GM23248 (cell line): ENCODE measurements at places on chromosomes 1 and 21.

DNA sequence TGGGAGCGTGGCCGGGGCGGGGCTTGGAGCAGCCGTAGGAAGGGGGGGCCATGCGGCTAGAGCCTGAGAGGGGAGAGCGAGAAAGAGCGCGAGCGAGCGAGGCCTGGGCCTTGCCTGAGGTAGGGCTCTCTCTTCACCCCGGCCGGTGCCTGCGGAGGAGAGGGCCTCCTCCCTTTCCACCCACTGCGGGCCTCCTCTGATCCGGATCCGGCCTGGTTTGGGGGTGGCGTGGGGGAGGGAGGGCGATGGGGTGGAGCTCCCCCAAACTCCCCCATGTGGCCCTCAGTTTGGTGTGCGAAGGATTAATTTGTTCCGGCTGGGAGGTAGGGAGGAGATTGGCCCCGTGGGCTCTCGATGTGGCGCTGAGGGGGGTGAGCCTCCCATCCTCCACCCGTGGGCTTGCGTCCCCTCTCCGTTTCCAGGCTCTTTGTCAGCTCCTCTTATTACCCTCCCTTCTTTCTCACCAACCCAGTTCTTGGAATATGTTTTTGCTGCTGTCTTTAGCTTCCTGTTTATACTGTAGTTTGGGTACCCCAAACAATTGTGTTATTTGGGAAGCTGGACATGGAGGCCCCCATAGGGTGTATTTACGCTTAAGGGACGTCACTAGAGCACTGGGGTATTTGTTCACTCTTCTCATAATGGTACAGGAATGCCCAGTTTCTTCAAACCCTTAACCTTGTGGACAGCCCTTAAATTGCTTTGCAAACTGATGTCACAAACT is 685 bp downstream of the UBAP2L start:
- peaks cover 39% of the 10 kb centered on the region for H3K4me1 ChIP-seq
- H3K27ac ChIP-seq: peak overlapping the region; percentile 98
- H3K27me3 ChIP-seq: no peaks in the 10 kb centered on the region
- H3K36me3 ChIP-seq: peaks cover 20% of the 10 kb centered on the region
- peak; percentile 86 for DNase-seq
- H3K4me3 ChIP-seq: peak overlapping the region; percentile 99

DNA sequence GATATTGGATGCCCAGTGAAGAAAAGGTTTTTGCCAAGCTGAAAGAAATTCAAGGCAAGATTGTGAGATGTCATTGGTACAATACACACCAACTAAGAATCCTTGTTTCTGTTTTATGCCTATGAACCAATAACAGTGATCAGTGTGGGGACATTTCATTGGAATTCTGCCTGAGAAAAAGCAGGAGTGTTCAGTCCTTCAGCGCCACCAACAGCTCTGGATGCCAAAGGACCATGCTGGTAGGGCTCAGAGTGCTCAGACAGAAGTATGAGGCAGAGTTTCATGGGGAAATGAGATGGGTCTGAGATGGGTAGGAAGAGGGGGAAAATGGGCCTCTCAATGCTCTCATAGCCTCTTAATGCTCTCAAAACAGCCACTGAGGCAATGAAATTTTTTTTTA is 56.5 kb downstream of the GABPA start:
- no peak overlapping the region for H3K27ac ChIP-seq
- DNase-seq: no peak
- H3K4me3 ChIP-seq: no peak overlapping the region
- peaks cover 3% of the 10 kb centered on the region; the same call in 1 of the 2 replicates for H3K27me3 ChIP-seq
- no peaks in the 10 kb centered on the region for H3K36me3 ChIP-seq
- H3K4me1 ChIP-seq: peaks cover 7% of the 10 kb centered on the region; the same call in 1 of the 2 replicates

DNA sequence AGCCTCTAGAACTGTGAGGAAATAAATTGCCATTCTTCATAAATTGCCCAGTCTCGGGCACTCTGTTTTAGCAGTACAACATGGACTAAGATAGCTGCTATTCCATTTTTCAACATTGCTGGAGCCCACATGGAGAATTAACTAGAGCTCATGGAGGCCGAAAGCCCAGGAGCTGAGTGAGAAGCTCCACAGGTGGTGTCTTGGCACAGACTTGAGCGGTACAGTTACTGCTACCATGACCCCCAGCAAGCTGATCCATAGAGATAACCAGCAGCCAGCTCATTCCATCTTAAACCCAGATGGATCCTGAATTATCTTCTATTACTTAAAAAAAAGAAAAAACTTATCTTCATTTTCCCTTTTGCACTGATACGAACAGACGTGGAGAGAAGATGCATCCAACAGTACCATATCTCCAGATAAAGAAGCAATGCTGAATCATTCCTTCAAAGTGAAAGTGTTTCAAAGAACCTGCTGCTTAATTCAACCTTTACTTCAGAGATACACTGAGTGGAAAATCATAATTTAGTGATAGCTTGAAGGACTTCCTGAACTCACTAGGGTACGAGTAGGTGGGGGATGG is 115.1 kb downstream of the SETD4 start:
- no peak overlapping the region for H3K4me3 ChIP-seq
- H3K27ac ChIP-seq: no peak overlapping the region
- H3K36me3 ChIP-seq: no peaks in the 10 kb centered on the region
- no peak for DNase-seq
- H3K4me1 ChIP-seq: no peaks in the 10 kb centered on the region
- H3K27me3 ChIP-seq: no peaks in the 10 kb centered on the region

- no peak overlapping the region for H3K27ac ChIP-seq
- H3K27me3 ChIP-seq: peaks cover 7% of the 10 kb centered on the region
- peak; percentile 10 for DNase-seq
- no peaks in the 10 kb centered on the region for H3K36me3 ChIP-seq
- H3K4me3 ChIP-seq: no peak overlapping the region
These were observed 95.2 kb upstream of the ADAR start for GRCh38 chr1:154703170-154703569.

GRCh38 chr1:9438431-9439073 is 100.7 kb upstream of the SLC25A33 start:
- H3K4me1 ChIP-seq: peaks cover 16% of the 10 kb centered on the region
- H3K27me3 ChIP-seq: no peaks in the 10 kb centered on the region
- H3K4me3 ChIP-seq: peak overlapping the region; percentile 34; the same call in 1 of the 2 replicates
- peak overlapping the region; percentile 62 for H3K27ac ChIP-seq
- DNase-seq: peak; percentile 87
- H3K36me3 ChIP-seq: no peaks in the 10 kb centered on the region

- no peaks in the 10 kb centered on the region for H3K36me3 ChIP-seq
- DNase-seq: no peak
- H3K4me1 ChIP-seq: no peaks in the 10 kb centered on the region
- H3K27me3 ChIP-seq: no peaks in the 10 kb centered on the region
- no peak overlapping the region for H3K4me3 ChIP-seq
These were observed 107.1 kb downstream of the TAS1R2 start for GRCh38 chr1:18752409-18752808.

GRCh38 chr1:209409780-209410179 is 173.7 kb upstream of the CAMK1G start:
- no peaks in the 10 kb centered on the region for H3K27me3 ChIP-seq
- peak; percentile 75 for DNase-seq
- H3K36me3 ChIP-seq: no peaks in the 10 kb centered on the region

DNA sequence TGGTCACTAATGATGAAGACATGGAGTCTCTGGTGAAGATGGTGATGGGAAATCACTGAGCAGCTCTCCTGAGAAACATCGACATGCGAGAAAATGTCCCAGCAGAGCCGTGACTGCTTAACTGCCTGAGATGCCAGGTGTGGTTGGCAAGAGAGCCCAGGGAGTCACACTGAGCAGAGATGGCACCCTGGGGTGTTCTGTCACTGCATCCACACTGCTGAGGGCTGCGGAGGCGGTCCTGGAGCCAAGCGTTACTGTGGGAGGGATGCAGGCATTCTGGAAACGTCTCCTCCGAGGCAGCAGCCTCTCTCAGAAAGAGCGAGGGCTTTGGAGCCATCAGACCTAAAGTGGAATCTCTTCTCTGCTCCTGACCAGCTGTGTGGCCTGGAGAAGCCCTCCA is 57.2 kb downstream of the EPHB2 start:
- H3K36me3 ChIP-seq: no peaks in the 10 kb centered on the region
- H3K4me1 ChIP-seq: no peaks in the 10 kb centered on the region
- H3K27ac ChIP-seq: no peak overlapping the region
- no peaks in the 10 kb centered on the region for H3K27me3 ChIP-seq

DNA sequence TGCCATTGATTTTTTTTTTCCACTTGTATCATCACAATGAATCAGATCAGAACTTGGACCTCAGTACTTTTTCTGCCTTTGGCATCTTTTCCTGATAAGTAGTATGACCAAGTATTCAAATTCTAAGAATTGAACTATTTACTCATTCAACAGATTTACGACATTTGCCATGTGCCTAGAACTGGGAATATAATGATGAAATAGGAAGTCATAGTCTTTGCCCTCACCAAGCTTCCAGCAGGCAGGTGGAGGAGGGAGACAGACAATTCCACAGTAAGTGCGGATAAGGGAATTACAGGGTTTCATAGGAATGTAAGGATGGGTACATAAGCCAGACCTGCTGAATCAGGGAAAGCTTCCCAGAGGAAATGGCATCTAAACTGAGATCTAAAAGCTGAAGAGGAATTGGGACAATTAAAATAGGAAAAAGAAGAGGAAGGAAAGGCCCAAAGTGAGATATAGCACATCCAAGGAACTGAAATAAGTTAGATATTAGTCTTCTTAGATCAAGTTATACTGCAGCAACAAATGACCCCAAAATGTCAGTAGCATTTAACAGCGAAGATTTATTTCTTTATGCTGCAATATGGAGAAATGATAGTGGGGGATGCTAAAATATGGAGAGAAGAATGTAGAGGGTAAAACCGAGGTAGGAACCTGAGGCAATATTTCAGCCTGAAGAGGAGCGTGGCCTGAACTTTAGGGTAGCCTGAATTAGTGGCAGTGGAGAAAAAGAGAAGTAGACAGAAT is 5.3 kb upstream of the DDX59 start:
- H3K4me1 ChIP-seq: peaks cover 20% of the 10 kb centered on the region
- H3K4me3 ChIP-seq: no peak overlapping the region
- peak; percentile 21 for DNase-seq
- no peak overlapping the region for H3K27ac ChIP-seq

- H3K4me3 ChIP-seq: no peak overlapping the region
- peaks cover 9% of the 10 kb centered on the region for H3K4me1 ChIP-seq
- DNase-seq: no peak
- no peaks in the 10 kb centered on the region for H3K27me3 ChIP-seq
These were observed 6.0 kb downstream of the TOR1AIP1 start for GRCh38 chr1:179888071-179888470.

GRCh38 chr1:104212239-104212638 is 462.5 kb downstream of the AMY1C start:
- H3K4me1 ChIP-seq: no peaks in the 10 kb centered on the region
- H3K27ac ChIP-seq: no peak overlapping the region
- no peaks in the 10 kb centered on the region for H3K27me3 ChIP-seq

GRCh38 chr1:228381356-228381755 is 25.3 kb downstream of the TRIM11 start:
- no peaks in the 10 kb centered on the region for H3K27me3 ChIP-seq
- DNase-seq: no peak
- H3K36me3 ChIP-seq: no peaks in the 10 kb centered on the region
- H3K4me1 ChIP-seq: no peaks in the 10 kb centered on the region

GRCh38 chr1:2135941-2136340 is 58.6 kb downstream of the FAAP20 start:
- DNase-seq: no peak
- no peaks in the 10 kb centered on the region for H3K36me3 ChIP-seq
- no peak overlapping the region for H3K4me3 ChIP-seq
- H3K27me3 ChIP-seq: no peaks in the 10 kb centered on the region

DNA sequence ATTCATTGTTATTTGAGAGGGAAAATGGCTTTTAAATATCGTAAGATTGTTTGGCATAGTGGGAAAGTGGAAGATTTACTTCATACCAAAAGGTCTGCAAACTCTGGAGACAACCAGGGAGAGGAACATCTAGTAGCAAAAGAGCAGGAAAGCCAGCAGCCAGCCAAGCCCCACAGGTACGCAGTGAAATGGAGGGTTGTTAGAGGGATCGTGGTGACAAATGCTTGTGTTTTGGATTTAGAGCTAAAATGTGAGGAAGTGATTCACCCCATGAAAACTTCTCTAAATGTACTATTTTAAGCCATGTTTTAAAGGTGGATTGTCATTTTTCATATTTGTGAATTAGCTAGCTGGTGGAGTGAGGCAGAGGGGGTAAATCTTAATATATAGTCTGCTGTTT is 69.3 kb downstream of the RPS6KC1 start:
- H3K4me3 ChIP-seq: no peak overlapping the region
- no peaks in the 10 kb centered on the region for H3K36me3 ChIP-seq
- no peaks in the 10 kb centered on the region for H3K27me3 ChIP-seq
- H3K27ac ChIP-seq: no peak overlapping the region

DNA sequence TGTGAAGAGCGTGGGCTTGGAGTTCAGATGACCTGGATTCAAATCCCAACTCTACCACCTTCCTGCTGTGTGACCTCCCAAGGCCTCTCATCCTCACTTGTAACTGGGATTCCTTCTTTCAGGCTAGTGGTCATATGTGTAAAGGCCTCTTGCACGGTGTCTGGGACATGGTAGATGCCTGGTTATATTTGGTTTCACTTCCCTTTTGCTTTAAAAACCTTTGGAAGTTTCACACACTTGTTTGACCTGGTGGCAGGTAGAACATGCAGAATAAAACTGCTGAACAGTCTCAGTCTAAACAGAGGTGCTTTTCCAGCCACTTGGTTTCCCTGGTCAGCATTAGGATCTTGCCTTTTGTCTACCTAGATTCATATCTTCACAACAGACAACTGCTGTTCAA is 37.0 kb upstream of the RCAN3 start:
- peaks cover 16% of the 10 kb centered on the region for H3K36me3 ChIP-seq
- H3K4me1 ChIP-seq: peaks cover 17% of the 10 kb centered on the region
- no peaks in the 10 kb centered on the region for H3K27me3 ChIP-seq
- no peak for DNase-seq
- no peak overlapping the region for H3K27ac ChIP-seq

- H3K27me3 ChIP-seq: peaks cover 44% of the 10 kb centered on the region
- H3K27ac ChIP-seq: no peak overlapping the region
- peak overlapping the region; percentile 70 for H3K4me3 ChIP-seq
- peaks cover 7% of the 10 kb centered on the region; the same call in 1 of the 2 replicates for H3K4me1 ChIP-seq
- peak; percentile 88 for DNase-seq
These were observed 375.7 kb upstream of the CAMK1G start for GRCh38 chr1:209207701-209208286.

- H3K27ac ChIP-seq: no peak overlapping the region
- H3K36me3 ChIP-seq: no peaks in the 10 kb centered on the region; the same call in 1 of the 2 replicates
- H3K4me1 ChIP-seq: peaks cover 23% of the 10 kb centered on the region
These were observed 72.6 kb downstream of the CAMTA1 start for GRCh38 chr1:6857831-6858230.

GRCh38 chr1:22739648-22740385 is 29.2 kb downstream of the EPHB2 start:
- peak overlapping the region; percentile 69 for H3K27ac ChIP-seq
- no peaks in the 10 kb centered on the region for H3K36me3 ChIP-seq
- no peaks in the 10 kb centered on the region for H3K27me3 ChIP-seq
- H3K4me1 ChIP-seq: peaks cover 26% of the 10 kb centered on the region

GRCh38 chr1:65866439-65866838 is 73.7 kb downstream of the PDE4B start:
- no peaks in the 10 kb centered on the region for H3K27me3 ChIP-seq
- H3K36me3 ChIP-seq: no peaks in the 10 kb centered on the region
- no peaks in the 10 kb centered on the region for H3K4me1 ChIP-seq
- no peak overlapping the region for H3K4me3 ChIP-seq
- no peak for DNase-seq
- no peak overlapping the region for H3K27ac ChIP-seq

GRCh38 chr1:2574350-2574749 is 12.2 kb upstream of the PRXL2B start:
- H3K27me3 ChIP-seq: peaks cover 23% of the 10 kb centered on the region
- H3K36me3 ChIP-seq: no peaks in the 10 kb centered on the region
- no peak for DNase-seq
- H3K4me1 ChIP-seq: no peaks in the 10 kb centered on the region
- no peak overlapping the region for H3K4me3 ChIP-seq
- no peak overlapping the region for H3K27ac ChIP-seq
